ENCODE measurements at places on chromosomes 2 and 18.

- H3K36me3 ChIP-seq, result no peaks in the 10 kb centered on the region
- no peak for DNase-seq
- no peak overlapping the region for H3K4me3 ChIP-seq
These were observed 2.0 kb downstream of the MFSD6 start for GRCh38 chr2:190410166-190410565.

DNA sequence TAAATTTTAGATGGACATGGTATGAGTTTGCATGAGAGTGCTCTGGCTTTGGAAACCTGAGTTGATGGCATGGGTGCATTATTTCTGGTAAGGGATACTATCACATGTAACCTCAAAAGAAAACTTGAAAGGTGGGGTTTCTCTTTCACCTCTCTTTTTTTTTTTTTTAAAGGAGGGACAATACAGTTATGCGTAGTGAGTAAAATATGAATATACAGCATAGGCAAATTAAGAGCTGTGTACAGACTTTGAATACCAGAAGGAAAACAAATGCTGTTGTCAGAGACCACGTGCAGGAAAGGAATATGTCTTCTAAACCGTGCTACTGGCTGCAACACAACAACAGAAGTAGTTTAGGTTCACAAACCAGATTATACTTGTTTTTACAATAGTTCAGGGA, 82.1 kb downstream of the MAP4K4 start:
- H3K4me1 ChIP-seq, result peaks cover 94% of the 10 kb centered on the region
- no peak overlapping the region for H3K27ac ChIP-seq
- H3K36me3 ChIP-seq, result no peaks in the 10 kb centered on the region
- no peak overlapping the region for H3K4me3 ChIP-seq
- no peaks in the 10 kb centered on the region for H3K27me3 ChIP-seq

- H3K36me3 ChIP-seq, result no peaks in the 10 kb centered on the region
- no peak for DNase-seq
- peaks cover 6% of the 10 kb centered on the region for H3K4me1 ChIP-seq
- H3K27ac ChIP-seq, result no peak overlapping the region
These were observed 92.2 kb upstream of the MBOAT2 start for GRCh38 chr2:9095690-9096089.

DNA sequence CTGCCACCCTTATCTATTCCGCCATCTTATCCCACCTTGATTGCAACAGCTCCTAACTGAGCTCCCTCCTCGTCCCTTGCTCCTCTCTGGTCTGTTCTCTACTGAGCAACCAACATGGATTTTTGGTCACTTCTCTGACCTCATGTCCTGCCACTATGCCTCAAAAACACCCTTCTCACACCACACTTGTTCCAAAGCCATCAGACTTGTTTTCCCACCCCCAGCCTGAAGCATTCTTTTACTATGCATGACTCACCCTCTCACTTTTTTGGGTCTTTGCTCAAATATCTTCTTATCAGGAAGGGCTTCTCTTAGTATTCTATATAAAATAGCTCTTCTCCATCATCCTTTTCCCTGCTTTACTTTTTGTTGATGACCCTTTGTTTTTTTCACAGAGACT, 2.7 kb upstream of the FAM237A start:
- no peak overlapping the region for H3K4me3 ChIP-seq
- no peak overlapping the region for H3K27ac ChIP-seq
- no peaks in the 10 kb centered on the region for H3K4me1 ChIP-seq
- no peaks in the 10 kb centered on the region for H3K36me3 ChIP-seq
- peaks cover 10% of the 10 kb centered on the region for H3K27me3 ChIP-seq

DNA sequence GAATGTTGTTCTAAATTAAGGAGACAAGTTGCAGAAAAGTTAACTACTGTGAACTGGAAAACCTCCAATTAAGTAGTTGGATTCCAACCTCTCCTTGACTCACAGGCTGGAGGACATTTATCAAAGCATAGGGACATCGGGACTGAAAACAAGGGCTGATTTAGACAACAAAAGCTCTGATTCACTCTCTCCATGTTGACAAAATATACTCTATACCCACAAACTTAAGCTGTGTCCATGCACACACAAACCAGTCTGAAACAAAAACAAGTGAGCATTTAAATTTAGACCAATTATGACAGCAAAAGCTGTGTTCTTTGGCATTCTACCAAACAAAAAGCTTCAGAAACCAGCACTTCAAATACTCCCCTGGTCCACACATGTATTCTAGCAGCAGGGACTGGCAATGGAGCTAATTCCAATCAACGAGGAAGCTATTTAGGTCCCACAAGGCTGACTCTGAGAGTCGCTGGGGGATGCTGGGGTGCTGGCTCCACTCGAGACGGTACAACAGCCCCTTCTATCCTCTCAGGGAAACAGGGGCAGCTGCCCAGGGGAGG, 71.4 kb downstream of the NXPH2 start:
- DNase-seq, result no peak
- H3K4me1 ChIP-seq, result no peaks in the 10 kb centered on the region
- no peaks in the 10 kb centered on the region for H3K36me3 ChIP-seq
- no peak overlapping the region for H3K27ac ChIP-seq
- H3K4me3 ChIP-seq, result no peak overlapping the region
- H3K27me3 ChIP-seq, result no peaks in the 10 kb centered on the region

- no peaks in the 10 kb centered on the region for H3K36me3 ChIP-seq
- no peak for DNase-seq
- H3K4me1 ChIP-seq, result peaks cover 8% of the 10 kb centered on the region
- no peak overlapping the region for H3K4me3 ChIP-seq
These were observed 212.0 kb downstream of the TNS1 start for GRCh38 chr2:217790681-217791392.

DNA sequence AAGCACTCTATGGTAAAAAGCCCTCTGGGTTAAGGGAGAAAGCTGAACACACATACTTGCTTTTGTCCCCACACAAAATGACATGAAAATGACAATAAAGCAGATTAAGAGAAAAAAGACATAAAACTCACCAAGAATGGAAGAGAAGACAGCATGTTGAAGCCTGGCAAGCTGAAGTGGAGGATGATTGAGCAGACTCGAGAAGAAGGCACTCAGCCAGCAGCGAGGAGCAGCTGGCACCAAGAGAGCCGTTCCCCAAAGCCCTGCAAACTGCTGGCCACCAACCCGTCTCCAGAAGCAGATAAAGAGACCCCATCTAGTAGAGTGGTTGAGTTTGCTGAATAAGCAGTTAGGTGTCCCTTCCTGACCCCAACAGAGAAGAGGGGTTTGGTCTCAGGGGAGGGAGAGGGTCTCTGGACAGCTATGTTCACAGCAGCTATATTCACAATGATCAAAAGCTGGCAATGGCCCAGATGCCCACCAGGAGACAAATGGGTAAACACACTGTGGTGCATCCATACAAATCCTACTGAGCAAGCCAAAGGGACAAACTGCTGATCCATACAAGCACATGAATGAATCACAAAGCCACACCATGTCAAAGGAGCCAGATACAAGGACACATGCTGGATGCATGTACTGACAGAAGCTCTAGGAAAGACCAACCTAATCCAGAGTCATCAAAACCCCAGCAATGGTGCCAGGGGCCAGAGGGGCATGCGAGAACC, 36.9 kb downstream of the FAM168B start:
- no peak overlapping the region for H3K4me3 ChIP-seq
- peaks cover 46% of the 10 kb centered on the region for H3K36me3 ChIP-seq
- no peaks in the 10 kb centered on the region for H3K4me1 ChIP-seq
- H3K27me3 ChIP-seq, result no peaks in the 10 kb centered on the region
- no peak overlapping the region for H3K27ac ChIP-seq

GRCh38 chr2:177799531-177799930, 273.0 kb downstream of the PDE11A start:
- no peaks in the 10 kb centered on the region for H3K4me1 ChIP-seq
- H3K27ac ChIP-seq, result no peak overlapping the region
- no peaks in the 10 kb centered on the region for H3K36me3 ChIP-seq
- H3K4me3 ChIP-seq, result no peak overlapping the region
- H3K27me3 ChIP-seq, result no peaks in the 10 kb centered on the region

DNA sequence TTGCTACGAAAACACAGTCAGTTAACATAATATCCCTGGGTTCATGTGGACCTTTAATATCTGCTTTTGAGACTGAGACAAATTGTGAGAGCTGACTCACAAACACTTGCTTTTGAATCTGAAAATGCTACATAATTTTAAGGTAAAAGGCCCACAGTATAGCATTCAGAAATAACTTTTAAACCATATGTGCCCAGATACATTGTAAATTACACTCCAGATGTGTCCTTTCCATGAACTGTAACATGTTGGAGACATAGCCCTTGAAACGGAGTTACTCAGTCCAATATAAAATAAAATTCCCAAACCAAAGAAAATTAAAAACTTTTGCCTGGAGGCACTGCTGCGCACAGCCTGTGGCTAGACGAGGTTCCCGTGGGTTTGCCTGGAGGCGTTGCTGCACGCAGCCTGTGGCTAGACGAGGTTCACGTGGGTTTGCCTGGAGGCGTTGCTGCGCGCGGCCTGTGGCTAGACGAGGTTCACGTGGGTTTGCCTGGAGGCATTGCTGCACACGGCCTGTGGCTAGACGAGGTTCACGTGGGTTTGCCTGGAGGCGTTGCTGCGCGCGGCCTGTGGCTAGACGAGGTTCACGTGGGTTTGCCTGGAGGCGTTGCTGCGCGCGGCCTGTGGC, 131.9 kb upstream of the ALKAL2 start:
- DNase-seq, result peak; percentile 46
- no peaks in the 10 kb centered on the region for H3K36me3 ChIP-seq
- peaks cover 3% of the 10 kb centered on the region for H3K27me3 ChIP-seq
- H3K4me1 ChIP-seq, result no peaks in the 10 kb centered on the region
- no peak overlapping the region for H3K4me3 ChIP-seq
- no peak overlapping the region for H3K27ac ChIP-seq

DNA sequence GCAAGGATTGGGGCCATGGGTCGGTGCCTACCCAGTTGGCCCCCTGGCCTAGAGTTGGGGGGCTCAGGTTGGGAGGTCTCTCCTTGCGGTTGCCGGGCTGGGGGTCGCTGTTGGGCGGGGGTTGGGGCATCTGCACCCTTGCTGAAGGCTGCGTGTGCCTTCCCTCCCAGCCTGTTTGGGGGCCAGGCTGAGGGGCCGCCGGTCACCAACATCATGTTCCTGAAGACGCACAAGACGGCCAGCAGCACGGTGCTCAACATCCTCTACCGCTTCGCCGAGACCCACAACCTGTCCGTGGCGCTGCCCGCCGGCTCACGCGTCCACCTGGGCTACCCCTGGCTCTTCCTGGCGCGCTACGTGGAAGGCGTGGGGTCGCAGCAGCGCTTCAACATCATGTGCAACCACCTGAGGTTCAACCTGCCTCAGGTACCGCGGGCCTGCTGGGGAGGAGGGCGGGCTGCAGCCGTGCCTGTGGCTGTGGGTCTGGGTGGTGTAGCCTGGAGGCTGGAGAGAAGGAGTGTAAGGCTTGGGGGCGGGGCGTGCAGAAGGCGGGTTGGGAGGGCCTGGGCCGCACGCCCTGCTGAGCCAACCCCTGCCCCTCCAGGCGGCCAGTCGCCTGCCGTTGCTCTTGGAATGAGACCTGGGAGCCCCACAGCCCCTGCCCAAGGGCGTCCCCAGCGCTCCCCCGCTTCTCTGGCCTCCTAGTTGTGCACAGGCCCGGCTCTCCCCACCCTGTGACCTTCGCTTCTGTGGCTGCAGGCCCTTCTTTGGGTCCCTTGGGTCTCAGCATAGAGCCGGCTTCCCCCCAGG, 7.2 kb upstream of the NEU4 start:
- H3K4me3 ChIP-seq, result no peak overlapping the region
- H3K36me3 ChIP-seq, result no peaks in the 10 kb centered on the region
- peaks cover 20% of the 10 kb centered on the region for H3K4me1 ChIP-seq

- H3K4me1 ChIP-seq, result peaks cover 49% of the 10 kb centered on the region
- H3K4me3 ChIP-seq, result peak overlapping the region; percentile 29
- H3K36me3 ChIP-seq, result no peaks in the 10 kb centered on the region
These were observed 3.1 kb downstream of the BCL11A start for GRCh38 chr2:60550178-60550983.

DNA sequence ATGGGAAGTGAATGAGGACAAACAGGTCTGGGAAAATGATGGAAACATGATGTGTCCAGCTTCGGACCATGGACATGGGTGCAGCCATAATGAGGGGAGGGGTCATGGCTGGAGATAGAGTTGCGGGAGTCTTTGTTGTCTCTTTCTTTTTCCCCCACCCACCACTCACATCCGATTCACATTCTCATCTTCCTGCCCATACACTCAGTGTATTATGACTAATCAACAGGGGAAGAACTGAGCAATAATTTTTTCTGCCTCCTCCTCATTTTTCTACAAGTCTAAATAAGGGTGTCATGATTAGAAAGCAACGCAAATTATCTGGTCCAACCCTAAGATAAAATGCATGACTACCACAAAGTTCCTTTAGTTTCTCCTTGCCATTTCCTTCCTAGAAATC, 5.7 kb upstream of the SERPINB2 start:
- H3K4me3 ChIP-seq, result no peak overlapping the region
- DNase-seq, result no peak
- no peaks in the 10 kb centered on the region for H3K4me1 ChIP-seq
- H3K27ac ChIP-seq, result no peak overlapping the region
- H3K36me3 ChIP-seq, result no peaks in the 10 kb centered on the region

GRCh38 chr2:158999458-158999857, 31.0 kb downstream of the TANC1 start:
- H3K36me3 ChIP-seq, result no peaks in the 10 kb centered on the region
- H3K4me3 ChIP-seq, result no peak overlapping the region
- no peak overlapping the region for H3K27ac ChIP-seq
- DNase-seq, result no peak

Data from CD4-positive, alpha-beta memory T cell (primary cell).